ENCODE measurements at places on chromosomes 2 and 18.

DNA sequence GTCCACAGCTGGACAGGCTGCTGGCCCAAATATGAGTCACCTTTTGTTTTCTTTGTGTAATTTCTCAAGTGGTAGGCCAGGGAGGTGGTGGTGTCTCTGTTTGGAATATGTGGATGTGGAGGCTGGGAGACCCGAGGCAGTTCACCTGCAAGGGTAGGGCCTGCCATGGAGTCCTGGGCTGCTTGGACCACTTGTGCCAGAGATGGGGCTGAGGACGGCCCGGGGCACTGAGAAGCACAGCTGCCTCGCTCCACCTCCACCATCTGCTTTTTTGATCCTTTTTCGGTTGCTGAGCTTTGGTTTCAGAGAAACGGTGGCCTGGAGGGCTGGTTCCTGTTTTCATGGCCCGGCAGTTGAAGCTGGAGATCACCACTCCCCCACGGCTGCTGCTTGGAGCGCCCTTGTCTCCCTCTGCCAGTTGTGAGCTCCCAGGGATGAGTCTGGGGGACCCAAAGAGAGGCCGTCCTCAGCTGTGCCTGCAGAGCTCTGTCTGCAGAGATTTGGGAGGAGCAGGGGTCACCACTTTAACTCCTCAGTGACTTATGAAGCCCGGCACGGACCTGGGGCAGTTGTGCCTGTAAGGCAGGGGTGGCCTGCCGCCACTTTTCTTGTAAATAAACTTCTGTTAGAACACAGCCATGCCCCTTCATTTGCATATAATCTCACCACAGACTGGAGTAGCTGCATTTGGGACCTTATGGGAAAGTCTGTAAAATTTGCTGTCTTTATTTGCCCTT lies 67.6 kb upstream of the MCFD2 start:
- peak; percentile 94 for DNase-seq

- DNase-seq: no peak
Observed at GRCh38 chr18:10682368-10682714, 156.5 kb downstream of the NAPG start.

GRCh38 chr2:112817082-112817689 lies 19.4 kb downstream of the IL1B start:
- no peak for DNase-seq

DNA sequence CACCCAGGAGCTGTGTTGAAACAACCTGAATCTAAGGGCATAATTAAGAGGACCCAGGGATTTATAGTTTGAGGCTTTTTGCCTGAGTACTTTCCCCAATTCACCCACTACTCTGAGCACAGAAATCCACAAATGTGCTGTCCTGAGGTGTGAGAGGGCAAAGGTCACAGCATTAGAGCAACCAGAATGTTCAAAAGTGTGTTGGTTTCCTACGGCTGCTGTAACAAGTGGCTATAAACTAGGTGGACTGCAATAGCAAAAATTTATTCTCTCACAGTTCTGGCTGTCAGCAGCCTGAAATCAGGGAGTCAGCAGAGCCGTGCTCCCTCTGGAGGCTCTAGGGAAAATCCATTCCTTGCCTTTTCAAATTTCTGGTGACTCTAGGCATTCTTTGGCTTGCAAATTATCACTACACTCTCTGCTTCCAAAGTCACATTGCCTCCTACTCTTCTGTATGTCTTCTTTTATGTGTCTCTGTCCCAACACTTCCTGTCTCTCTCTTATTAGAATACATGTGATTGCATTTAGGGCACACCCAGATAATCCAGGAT lies 91.4 kb upstream of the TACR1 start:
- DNase-seq: no peak

DNA sequence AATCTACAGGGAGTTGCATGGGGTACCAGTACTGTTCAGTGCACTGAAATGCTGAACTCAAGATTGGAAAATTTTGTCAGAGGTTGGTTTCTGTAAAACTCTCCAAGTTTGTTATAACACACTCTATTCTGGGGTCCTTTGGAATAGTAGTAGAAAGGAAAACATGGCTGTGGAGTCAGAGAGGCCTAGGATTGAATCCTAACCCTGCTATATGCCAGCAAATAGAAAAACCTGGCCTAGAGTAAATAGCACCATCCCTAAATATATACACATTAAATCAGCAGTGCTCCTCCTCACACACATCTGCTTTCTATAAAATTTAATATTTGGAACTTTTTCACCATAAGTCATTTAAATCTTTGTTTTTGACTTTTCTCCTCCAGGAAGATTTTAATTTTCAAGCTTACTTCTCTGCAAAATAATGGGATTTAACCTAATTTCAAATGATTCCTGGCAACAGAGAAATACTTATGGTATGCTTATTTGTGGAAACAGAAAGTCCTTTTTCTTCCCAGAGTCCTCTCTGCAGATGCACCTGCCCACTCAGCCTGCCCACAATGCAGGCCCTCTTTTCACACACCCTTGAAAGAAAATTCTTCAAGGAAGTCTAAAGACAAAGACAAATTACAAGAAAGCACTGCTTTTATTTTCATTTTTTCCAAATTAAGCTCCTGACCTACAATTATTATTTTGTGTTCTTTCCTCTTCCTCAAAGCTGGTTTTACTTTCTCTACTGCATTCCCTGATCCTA lies 197.5 kb upstream of the LRRTM1 start:
- no peak for DNase-seq

- DNase-seq: peak; percentile 92
Observed at GRCh38 chr2:191321861-191322662, 76.9 kb downstream of the MYO1B start.

DNA sequence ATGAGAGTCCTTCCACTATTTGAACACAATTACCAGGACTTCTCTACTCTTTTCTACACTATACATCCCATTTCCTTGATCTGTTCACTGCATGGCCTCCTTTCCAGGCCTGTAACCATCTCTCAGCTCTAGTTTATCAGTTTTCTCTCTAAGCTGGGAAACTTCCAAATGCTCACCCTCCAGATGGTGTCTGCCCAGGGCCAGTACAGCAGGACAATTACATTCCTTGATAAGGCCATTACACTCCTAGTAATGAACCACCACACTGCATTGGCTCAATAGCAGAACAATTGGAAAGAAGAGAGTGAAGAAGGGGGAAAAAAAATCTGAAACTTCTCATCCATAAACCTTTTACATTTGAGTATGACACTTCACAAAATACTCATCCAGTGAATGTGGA lies 359.1 kb downstream of the ALK start:
- no peak for DNase-seq

- no peak for DNase-seq
Observed at GRCh38 chr18:60506682-60507081, 134.1 kb upstream of the MC4R start.

- DNase-seq: no peak
Observed at GRCh38 chr18:11136241-11136640, 13.1 kb downstream of the PIEZO2 start.

- DNase-seq: no peak
Observed at GRCh38 chr18:57744211-57744694, 58.9 kb downstream of the ATP8B1 start.

- DNase-seq: no peak
Observed at GRCh38 chr2:23772684-23773083, 154.2 kb downstream of the ATAD2B start.

DNA sequence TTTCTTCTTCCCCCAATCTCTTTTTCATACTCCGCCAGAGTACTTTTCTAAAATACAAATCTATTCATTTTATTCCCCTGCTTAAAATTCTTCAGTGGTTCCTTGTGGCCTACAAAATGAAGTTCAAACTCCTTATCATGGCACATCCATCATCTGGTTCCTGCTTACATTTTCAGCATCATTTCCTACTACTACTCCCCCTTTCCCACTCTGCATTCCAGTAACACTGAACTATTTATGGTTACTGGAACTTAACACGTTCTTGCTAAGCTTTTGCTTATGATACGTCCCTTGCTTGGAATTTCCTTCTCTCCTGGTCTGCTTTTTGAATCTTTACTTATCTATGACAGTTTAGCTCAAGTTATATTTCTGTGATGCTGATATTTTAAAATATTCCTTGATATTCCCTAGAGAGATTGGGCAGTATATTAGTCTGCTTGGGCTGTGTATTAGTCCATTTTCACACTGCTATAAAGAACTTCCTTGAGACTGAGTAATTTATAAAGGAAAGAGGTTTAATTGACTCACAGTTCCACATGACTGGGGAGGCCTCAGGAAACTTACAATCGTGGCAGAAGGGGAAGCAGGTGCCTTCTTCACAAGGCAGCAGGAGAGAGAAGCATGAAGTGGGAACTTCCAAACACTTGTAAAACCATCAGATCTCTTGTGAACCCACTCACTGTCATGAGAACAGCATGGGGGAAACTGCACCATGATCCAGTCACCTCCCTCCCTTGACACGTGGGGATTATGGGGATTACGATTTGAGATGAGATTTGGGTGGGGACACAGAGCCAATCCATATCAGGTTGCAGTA lies 53.2 kb downstream of the BMPR2 start:
- DNase-seq: no peak

- DNase-seq: no peak
Observed at GRCh38 chr18:10120622-10121021, 206.8 kb downstream of the VAPA start.

- no peak for DNase-seq
Observed at GRCh38 chr2:46157072-46157965, 139.9 kb upstream of the EPAS1 start.

DNA sequence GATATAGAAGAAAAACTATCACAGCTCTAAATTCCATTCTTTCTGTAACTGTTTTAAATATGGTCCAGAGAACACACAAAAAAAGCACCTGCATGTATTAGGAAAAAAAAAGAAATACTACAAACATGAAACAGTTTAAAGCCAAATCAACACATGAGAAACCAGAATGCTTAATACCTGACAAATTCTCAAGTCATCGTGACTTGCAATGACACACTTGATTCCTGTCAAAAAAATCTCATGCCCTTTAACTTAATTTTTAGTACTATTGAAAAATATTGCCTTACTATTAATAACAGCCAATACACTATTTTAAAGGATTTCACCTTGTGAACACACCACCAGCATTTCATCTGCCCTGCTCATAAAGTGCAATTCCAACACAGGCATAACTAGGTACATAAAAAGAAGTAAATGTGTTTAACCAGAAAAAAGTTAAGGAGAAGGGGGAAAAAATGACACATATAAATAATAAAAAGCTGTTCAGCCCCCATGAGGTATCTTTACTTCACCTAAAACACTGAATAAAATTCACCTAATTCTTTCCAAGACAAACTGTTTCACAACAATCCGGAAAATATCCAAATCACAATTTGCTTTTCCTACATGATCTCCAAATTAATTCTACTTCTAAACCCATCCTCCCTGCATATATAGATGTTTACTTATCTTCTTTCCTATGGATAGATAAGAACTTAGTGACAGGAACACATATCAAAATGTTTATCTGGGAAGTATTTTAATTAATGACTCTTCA lies 10.8 kb downstream of the ROCK2 start:
- DNase-seq: no peak

- DNase-seq: no peak
Observed at GRCh38 chr2:105005181-105005951, 32.5 kb upstream of the MRPS9 start.

DNA sequence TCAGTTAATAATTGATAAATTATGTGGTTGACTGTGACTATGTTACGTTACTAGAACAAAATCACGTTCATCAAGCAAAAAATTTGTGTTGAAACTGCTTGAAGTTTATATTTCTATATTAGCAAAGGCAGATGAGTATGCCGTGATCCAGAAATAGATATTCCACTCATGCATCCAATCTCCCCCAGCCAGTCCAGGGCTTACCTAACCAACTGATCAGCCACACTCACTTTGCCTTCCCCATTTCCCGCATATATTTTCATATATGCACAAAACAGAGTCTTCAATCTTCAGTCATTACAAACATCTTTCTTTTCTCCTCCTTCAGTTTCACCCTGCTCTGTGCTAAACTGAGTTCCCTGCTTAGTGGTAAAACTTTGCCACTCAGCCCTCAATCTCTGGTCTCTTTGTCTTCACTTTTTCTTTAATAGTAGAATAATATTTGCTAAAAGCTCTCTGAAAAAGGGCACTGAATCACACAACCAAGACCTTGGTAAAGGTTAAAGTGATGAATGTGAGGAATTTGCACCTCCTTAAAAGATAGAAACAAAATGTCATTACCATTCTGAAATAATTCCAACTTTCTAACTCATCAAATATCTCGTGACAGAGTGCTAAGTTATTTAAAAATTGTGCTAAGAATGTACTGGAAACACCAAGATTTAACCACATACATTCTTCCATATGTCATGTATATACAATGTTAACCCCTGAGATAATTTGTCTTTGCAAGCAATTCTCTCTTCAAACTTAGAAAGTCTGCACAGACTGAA lies 893.2 kb upstream of the CRIM1 start:
- DNase-seq: no peak

GRCh38 chr18:49668574-49669275 lies 106.9 kb downstream of the LIPG start:
- DNase-seq: no peak

DNA sequence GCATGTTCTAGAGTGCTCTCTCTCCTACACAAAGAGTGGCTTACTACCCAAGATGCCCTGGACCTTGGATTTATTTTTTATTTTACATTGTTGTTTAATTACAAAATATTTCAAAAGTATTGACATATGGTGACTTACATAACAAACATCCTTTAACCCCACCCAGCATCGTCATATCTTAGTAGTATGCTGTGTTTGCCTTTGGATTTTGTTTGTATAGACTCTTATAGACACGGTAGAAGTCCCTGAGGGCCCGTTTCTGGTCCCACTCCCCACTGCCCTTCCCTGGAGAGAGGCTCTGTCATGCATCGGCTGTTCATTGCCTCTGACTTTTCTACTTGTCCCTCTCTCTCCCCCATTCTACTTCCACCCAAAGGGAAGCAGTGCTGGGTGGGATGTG lies 112.0 kb downstream of the ZBTB7C start:
- no peak for DNase-seq

- no peak for DNase-seq
Observed at GRCh38 chr2:224882291-224883171, 159.7 kb downstream of the DOCK10 start.

- no peak for DNase-seq
Observed at GRCh38 chr2:159562248-159562647, 54.1 kb downstream of the BAZ2B start.

GRCh38 chr2:176984987-176985386 lies 227.6 kb upstream of the HNRNPA3 start:
- DNase-seq: no peak

- no peak for DNase-seq
Observed at GRCh38 chr18:79884294-79884962, 67.0 kb downstream of the SLC66A2 start.

DNA sequence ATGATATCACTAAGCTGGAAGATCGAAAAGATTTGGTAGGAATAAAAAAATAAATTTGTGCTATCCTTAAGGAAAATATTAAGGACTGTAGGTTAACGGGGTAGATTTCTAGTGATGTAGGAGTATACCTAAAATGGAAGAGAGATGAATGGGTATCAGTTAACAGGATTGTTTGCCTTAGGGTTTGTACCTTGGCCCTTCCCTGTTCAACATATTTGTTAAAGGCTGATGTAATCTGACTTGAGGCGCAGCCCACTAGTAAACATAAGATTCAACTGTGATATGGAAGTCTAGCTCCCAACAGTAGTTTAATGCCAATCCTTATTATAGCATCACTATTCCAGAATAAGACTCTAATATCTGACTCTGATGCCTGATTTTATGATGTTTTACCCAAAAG lies 685.2 kb downstream of the DCC start:
- DNase-seq: no peak

- no peak for DNase-seq
Observed at GRCh38 chr2:170500770-170501169, 214.4 kb upstream of the SP5 start.
